D341Med (cell line): ENCODE measurements at places on chromosomes 11 and 22.

DNA sequence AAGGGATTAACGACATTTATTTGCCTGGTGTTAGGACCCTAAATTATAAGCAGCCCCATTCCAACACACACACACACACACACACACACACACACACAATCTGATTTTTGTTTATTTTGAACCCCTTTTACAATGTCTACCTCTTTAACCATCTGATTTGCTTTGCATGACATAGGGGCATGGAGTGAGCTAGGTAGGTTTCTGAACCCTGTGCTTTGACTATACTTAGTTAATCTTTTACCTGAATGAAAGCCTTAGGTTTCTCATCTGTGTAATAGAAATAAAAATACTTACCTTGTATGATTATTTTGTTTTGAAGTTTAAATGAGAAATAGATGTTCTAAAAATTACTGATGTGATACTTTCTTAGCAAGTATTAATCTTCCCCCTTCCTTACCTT is 94.7 kb upstream of the FOLH1 start:
- no peak for DNase-seq

DNA sequence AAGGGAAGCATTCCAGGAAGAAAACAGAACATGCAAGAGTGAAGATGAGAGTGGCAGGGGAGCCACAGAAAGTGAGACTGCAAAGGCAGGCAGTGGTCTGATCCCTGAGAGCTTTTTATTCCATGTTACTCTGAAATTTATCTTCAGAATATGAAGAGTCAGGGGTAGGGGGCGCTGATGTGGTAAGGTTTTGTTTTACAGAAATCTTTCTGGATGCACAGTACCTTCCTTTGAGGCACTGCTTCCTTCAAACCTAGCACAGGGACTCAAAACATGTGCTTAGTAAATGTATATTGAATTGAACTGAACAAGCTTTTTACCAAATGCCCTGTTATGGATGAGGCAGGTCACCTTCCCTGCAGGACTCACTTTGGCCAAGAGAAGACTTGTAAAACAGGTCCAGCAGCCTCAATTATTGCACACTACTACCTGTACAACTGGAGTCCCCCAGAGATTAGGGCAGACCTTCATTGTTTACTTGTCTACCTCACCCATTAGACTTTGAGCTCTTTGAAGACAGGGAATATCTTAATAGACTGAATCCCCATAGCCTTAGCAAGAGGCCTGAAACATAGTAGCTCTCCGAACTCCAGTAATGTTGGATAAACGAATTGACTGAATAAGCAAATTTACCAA is 2.2 kb downstream of the PAK1 start:
- DNase-seq, result peak; percentile 28

DNA sequence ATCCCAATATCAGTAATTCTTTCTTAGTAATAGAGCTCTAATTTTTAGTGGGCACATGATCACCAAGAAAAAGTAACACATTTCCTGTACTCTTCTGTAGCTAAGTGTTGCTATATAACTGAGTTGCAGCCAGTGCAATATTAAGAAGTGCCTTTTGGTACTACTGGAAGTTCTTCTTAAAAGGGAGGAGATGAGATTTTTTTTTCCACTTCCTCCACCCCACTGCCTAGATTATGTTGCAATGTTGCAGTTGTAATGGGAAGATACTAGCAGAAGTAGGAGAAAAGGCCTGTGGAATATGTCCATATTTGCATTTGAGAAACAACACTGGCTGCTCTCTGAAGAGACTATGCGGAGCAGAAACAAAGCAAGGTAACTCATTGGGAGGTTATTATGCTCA is 280.6 kb upstream of the ANO5 start:
- no peak for DNase-seq

GRCh38 chr22:20228939-20229272 is 39.2 kb downstream of the RTN4R start:
- DNase-seq, result no peak

GRCh38 chr11:72629266-72629665 is 45.0 kb downstream of the PDE2A start:
- DNase-seq, result peak; percentile 85

DNA sequence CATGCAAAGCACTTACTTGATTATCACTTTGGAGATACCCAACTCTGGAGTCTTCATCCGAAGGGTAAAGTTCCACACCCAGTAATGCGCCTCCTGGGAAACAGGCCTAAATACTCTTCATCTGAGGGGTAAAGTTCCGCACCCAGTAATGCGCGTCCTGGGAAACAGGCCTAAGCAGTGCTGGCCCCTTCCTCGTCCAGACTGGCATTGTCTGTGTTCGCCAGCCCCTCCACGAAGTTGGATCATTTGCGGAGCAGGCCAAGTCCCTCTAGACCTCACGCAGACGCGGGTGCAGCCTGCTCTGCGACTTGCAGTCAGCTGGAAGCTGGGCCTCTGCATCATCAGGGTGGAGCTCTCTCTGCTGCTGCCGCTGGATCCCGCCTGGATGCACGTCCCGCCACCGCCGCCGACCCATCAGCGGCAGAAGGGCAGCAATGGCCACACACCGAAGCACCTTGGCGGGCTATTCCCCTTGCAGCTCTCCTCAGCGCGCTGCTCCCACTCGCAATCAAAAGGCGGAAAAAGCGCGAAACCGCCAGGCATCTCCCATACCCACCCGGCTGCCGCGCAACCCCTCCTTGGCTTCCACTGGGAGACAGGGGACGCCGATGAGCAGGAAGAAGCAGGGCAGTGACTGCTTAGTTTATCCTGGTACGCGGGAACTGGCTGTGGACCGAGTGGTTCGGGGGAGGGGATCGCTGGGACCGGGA is 34.1 kb upstream of the GLYATL1 start:
- DNase-seq, result no peak

- DNase-seq, result no peak
Measured at GRCh38 chr11:92894197-92894596, 75.3 kb upstream of the MTNR1B start.

DNA sequence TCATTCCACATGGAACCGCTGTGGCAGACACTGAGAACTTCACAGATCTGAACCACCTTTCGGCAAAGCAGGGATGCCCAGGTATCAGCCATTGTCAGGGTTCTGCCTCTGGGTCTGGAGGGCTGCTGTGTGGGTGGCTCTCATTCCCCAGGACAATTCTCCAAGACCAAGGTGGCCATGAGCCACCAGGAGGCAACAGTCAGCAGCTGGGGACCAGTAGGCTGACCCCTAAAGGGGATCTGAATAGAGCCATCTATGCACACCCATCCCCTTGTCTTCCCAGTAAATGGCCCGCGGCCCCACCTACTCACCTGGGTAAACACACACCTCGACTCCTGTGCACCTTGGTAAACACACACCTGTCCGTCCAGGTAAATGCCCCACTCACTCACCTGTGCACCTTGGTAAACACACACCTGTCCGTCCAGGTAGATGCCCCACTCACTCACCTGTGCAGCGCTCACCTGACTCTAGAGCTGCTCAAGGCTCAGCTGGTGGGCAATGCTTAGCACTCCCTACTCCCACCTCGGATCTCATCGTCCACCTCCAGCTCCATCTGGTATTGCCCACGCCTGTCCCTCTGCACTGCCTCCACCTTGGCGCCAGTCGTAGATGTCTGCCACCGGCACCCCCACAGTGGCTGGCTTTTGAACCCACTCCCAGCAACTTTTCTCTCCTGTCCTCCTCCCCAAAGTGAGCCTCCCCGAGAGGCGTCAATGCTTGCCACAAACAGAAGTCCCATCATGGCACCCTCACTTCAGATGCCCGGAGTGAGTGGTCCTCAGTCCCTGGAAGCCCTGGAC is 10.2 kb downstream of the SLC25A1 start:
- DNase-seq, result no peak

- DNase-seq, result no peak
Measured at GRCh38 chr11:126148317-126148716, 63.1 kb downstream of the RPUSD4 start.

DNA sequence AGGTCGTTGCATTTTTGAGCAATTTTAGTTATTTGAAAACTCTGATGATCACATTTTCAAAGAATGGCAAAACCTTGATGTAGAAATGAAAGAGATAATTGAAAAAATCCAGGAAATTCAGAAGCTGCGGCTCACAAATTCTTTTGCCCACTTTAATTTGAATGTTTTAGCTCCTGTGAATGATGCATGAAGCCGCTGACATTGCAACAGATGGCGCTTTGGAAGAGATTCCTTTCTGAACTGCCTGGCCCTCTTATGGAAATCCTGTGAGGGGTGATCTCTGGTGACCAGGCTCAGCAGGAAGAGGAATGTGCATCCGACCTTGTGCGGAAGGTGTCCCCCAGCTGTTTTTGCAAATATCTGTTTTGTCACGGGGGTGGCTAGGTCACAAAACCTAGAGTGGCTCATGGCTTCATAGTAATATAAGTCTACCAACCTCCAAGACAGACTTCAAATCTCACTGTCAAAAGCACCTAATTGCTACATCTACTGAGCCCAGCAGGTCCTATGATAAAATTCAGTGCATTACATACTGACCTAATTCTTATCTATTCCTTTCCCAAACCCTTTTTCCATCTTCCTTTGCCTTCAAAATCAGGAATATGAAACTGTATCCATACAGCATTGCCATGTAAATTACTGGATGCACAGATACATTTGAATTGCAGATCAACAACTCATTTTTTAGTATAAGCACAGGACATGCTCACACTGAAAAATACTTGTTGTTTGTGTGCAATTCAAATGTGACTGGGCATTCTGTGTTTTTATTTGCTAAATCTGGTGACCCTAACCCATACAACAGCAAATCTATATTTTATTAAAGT is 412.7 kb downstream of the ETS1 start:
- DNase-seq, result no peak

DNA sequence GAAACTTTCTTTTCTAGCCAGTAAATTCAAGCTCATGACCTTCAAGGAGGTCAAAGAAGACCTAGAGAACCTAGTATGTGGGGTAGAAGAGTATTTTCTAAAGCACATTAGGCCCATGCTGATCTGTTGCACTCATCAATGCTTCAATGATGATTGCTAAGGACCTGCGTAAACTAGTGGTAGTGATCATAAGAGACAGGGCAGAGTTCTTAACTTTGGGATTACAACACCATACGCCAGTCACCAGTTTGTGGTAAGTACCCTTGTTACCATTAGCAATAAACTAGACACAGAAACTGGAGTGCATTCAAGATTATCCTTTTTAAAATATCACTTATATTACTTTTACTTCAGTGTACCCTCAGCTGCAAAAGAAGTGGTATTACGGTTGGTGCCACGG is 490.3 kb downstream of the BUD13 start:
- DNase-seq, result no peak

GRCh38 chr11:14593671-14594070 is 49.9 kb upstream of the PDE3B start:
- DNase-seq, result no peak

- no peak for DNase-seq
Measured at GRCh38 chr11:8709002-8709672, 26.5 kb downstream of the RPL27A start.

DNA sequence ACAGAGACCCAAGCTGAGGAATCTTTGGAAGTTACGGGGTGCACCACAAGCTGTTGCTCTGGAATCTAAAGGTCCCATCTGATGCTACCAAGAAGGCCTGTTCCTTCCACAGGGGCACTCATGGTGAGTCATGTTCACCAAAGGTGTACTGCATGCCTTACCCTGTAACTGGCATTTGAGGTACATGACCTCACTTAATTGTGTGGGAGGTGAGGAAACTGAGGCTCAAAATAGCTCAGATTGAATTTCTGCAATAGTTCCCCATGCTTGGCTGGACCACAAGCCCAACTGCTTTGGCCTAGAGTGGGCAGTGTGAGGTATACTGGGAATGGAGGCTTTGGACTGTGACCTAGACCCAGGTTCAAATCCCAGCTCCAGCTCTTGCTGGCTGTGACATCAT is 8.2 kb downstream of the MTFP1 start:
- DNase-seq, result no peak

DNA sequence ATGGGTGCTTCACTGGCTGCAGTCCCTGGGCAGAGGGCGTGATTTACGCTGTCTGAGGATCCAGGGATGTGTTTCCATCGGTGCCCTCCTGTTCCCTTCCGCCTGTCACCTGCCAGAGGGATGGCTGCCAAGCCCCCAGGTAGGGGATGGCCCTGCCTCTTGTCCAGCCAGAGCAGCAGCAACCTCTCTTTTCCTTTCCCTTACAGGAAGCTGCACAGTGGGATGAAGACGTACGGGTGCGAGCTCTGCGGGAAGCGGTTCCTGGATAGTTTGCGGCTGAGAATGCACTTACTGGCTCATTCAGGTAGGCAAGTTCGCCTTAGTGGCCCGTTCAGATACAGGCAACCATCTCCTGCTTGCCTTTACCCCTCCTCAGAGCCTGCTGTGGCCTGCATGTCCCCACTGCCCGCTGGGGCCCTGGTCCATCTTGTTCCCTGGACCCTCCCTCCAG is 96.6 kb downstream of the ZBTB16 start:
- DNase-seq, result no peak

DNA sequence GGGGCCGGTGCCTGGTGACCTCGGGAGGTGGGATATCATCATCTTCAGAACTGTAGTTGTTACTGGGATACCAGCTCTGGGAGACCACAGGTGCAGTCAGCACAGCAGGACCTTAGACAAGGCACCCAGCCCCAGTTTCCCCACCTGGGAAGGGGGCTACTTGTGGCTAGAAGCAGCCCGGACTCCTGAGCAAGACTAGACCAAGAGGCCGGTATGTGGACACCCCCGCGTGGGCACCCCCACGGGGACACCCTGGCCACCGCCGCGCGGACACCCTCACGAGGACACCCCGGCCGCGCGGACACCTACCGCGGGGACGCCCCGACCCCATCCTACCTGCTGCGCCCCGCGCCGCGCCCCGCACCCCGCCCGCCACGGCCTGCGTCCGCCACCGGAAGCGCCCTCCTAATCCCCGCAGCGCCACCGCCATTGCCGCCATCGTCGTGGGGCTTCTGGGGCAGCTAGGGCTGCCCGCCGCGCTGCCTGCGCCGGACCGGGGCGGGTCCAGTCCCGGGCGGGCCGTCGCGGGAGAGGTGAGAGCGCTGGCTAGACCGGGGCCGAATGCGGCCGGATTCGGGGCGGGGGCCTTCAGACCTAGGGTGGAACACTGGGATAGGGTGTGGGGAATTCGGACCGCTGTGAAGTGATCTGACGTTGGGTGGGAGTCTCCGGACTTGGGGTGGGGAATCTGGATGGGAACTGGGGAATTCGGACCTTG is at the start of the genes COMT and TXNRD2:
Gene COMT (plus strand): TSS at position 408 of the 718 bp plus-strand sequence. CDS start 20,755 bp downstream, outside the sequence.
Gene TXNRD2 (minus strand): TSS at position 454 of the 718 bp plus-strand sequence. CDS start 15 bp downstream, at position 439.
- DNase-seq, result peak; percentile 92

GRCh38 chr11:118996926-118997626 is 862 bp upstream of the CENATAC start:
- no peak for DNase-seq

DNA sequence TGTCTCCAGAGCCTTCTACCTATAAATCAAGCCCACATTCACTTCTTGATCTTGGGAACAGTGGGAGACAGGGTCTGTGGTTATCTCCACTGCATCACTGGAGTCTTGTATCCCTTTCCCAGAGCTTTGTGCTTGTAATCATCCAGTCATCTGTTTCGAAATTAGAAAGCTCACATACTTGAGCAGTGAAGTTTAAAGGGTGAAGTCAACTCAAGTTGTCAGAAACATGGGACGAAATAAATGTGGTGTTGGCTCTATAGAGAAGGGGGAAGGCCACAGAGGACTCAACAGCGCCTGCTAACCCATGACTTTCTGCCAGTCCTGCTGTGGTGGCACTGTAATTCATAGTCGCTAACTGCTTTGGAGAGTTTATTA is 197.5 kb downstream of the DBX1 start:
- DNase-seq, result no peak

GRCh38 chr11:131685206-131685605 is 314.8 kb downstream of the NTM start:
- no peak for DNase-seq

GRCh38 chr11:113317339-113317738 is 3.0 kb downstream of the TTC12 start:
- DNase-seq, result no peak
